ENCODE measurements at places on chromosomes 6 and 20.

GRCh38 chr6:119669221-119669620 lies 319.7 kb upstream of the MAN1A1 start:
- DNase-seq = no peak

DNA sequence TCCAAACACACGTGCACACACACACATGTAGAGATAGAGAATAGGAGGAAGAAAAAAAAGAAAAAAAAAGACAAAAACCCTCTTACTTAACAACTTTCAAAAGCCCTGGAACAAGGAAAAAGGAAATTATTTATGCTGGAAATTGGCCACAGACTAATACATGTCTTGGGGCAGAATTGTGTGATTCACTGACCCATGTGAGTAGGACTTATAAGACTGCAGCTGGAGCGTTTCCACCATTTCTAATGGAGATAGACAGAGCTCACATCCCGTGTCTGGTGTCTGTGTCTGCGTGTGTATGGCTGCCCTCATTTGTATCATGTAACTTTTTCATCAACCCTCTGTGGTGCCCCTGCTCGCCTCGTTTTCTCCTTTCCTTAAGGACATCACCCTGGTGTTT lies 99.8 kb upstream of the PDE10A start:
- DNase-seq = no peak

DNA sequence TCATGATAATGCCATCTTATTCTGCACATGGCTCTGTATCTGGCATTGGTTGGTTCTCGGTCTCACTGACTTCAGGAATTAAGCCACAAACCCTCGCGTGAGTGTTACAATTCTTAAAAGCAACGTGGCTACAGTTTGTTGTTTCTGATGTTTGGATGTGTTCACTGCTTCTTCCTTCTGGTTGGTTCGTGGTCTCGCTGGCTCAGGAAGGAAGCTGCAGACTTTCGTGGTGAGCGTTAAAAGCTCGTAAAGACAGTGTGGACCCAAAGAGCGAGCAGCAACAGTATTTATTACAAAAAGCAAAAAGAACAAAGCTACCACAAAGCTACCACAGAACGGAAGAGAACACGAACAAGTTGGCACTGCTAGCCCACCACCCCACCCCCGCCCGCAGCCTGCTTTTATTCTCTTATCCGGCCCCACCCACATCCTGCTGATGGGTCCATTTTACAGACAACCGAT lies 51.1 kb downstream of the MYLIP start:
- DNase-seq = no peak

DNA sequence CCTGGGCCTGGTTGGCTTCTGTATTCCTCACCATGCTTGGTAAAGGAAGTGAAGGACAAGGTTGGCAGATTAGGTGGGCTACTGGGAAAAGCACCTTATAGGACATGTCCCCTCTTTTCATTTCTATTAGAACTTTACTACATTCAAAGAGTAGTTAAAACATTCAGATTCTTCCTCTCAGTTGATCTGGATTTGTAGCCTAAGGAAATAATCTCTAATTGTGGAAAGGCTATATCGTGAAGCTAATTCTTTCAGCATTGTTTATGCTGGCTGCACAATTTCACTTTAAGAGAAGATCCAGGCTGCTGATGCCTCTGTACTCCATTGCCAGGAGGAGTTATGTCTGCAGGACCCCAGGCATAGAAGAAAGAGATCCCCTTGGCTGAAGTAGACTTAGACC lies 58.8 kb downstream of the ARHGAP40 start:
- DNase-seq = no peak

GRCh38 chr6:55399351-55399750 lies 72.1 kb downstream of the GFRAL start:
- DNase-seq = no peak

DNA sequence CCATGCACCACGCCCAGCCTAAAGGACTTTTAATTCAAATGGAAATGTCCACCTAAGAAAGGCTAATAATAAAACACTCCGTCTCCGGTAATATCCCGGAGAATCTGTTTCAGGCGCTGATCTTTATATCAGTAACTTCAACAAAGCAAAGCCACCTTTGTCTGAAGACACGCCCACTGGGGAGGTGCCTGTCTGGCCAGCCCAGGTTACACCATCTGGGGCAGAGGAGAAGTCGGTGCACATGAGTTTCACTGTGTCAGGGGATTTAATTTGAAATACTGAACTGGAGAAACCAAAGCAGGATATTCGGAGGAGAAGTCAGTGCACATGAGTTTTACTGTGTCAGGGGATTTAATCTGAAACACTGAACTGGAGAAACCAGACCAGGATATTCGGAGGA lies 9.4 kb downstream of the SERPINB6 start:
- no peak for DNase-seq

DNA sequence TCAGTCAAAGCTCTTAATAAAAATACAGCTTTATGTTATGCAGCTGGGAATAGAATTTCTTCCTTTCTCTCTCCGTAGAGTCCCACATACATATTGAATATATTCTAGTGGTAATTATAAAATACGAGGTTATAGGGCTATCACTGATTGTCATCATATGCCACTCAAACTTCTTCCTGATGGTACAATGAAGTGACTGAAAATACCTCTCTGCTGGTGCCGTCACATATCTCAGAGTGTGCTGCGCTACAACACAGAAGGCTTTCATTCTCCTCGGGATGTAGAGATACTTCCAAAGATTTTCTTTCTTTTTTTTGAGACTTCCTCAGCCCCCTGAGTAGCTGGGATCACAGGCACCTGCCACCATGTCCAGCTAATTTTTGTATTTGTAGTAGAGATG lies 249.9 kb downstream of the BTBD9 start:
- DNase-seq = no peak

DNA sequence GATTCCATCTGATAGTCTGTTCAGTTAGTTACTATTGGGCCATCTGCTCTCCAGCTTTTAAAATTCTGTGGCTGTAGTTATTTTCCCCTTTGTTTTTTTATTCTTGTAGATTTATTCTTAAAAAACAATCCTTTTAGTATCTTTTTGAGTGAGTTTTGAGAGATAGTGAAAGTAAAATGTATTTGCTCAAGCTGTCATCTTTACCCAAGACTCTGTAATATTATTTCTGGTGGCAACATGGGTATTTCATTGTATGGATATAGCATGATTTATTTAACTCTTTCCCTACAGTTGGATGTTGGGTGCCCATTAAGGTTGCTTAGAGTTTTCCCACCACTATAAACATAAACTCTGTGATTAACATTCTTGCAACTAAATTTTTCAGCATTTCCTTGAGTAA lies 24.6 kb downstream of the STK4 start:
- no peak for DNase-seq

DNA sequence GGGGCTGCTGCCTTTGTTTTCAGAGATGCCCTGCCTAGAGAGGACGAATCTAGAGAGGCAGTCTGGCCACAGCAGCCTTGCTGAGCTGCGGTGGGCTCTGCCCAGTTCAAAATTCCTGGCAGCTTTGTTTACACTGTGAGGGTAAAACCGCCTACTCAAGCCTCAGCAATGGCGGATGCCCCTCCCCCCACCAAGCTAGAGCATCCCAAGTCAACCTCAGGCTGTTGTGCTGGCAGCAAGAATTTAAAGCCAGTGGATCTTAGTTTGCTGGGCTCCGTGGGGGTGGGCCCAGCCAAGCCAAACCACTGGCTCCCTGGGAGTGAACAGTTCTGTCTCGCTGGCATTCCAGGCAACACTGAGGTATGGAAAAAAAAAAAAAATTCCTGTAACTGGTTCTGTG lies 970.9 kb downstream of the TBC1D32 start:
- no peak for DNase-seq

GRCh38 chr20:48556956-48557355 lies 270.8 kb downstream of the PREX1 start:
- no peak for DNase-seq

- no peak for DNase-seq
Measured at GRCh38 chr6:72219536-72219935, 333.2 kb downstream of the RIMS1 start.

GRCh38 chr6:89350281-89350966 lies 2.1 kb downstream of the UBE2J1 start:
- DNase-seq = no peak

GRCh38 chr6:44512868-44513741 lies 125.6 kb downstream of the CDC5L start:
- DNase-seq = no peak

- peak; percentile 67 for DNase-seq
Measured at GRCh38 chr20:35093267-35093884, 769 bp upstream of the TRPC4AP start.

- DNase-seq = no peak
Measured at GRCh38 chr6:76881414-76881813, 581.9 kb downstream of the HTR1B start.

DNA sequence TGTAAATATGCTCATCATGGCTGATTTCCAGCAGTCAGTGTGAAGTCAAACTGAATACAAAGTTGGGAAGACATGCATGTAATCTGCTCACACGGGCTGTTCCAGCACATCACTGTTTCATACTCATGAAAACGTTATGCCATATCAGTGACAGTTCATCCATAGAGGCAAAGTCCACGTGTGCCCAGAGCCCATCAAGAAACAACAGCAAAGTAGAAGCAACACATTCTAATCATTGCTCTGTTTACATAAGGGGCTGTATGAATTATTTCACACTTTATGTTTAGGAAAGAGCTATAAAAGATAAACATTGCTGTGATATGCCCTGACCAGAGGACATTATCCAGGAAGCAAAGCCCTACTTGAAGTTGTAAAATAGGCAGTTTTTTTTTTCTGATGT lies 157.0 kb upstream of the ENPP5 start:
- no peak for DNase-seq

DNA sequence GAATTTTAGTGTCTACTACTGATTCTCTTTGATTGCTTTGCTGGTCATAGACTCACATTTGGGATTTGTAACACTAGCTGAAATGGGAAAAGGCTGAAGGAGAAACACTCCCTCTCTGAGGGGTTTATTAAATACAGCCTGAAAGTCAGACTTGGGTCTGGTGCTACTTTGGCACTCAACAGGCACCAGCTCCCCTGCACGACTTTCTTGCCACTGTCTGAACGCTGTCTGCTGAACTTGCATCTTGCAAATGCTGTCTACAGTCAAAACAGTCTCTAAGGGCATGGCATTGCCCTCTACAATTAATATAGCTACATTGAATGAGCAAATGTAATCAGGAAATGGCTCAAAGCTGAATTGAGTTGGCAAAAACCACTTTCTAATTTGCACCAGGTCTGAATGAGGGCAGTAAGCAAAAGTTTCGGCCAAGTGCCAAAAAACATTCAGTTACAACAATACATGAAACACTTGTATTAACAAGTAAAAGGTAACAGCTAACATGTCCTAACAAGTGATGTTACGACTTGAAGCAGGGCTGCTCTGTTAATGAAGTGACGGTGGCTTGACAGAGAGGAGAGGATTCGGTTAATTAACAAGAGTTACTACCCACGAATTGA lies 119.5 kb downstream of the FOXC1 start:
- no peak for DNase-seq

DNA sequence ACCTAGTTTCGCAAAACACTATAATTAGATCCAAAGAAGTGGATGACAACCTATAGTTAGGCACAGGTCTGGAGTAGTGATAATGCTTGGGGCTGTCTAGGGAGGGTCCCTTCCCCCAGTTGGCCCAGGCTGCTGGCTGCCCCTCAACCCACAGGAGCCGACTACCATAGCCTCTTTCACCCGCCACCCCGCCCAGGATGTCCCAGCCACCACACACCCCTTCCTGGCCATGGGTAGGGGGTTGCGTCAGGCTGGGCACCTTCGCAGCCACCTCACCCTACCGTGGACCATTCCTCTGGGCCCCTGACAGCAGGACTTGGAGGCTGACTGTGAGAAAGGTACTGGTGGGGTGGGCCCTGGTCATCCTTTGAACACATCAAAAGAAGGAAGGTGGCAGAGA lies 8.5 kb downstream of the TFEB start:
- no peak for DNase-seq

GRCh38 chr20:57948180-57948955 lies 238.6 kb upstream of the PMEPA1 start:
- DNase-seq = no peak

GRCh38 chr20:34131491-34131890 lies 19.4 kb upstream of the EIF2S2 start:
- DNase-seq = no peak

DNA sequence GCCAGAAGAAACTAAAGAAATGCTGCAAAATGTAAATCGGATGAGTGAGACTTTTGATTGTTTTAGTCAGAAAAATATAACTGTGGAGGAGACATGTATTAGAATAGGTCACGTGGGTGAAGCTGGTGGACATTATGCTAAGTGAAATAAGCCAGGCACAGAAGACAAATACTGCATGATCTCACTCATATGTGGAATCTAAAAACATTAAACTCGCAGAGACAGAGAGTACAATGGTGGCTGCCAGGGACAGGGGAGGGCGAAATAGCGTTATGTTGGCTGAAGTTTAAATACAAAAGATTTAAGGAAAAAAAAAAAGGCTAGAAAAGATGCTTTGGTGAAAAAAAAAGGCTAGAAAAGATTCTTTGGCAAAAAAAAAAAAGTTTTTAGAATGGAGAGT lies 63.5 kb upstream of the HDDC2 start:
- DNase-seq = no peak

GRCh38 chr6:31622684-31623091 lies 2.2 kb downstream of the PRRC2A start:
- DNase-seq = no peak

DNA sequence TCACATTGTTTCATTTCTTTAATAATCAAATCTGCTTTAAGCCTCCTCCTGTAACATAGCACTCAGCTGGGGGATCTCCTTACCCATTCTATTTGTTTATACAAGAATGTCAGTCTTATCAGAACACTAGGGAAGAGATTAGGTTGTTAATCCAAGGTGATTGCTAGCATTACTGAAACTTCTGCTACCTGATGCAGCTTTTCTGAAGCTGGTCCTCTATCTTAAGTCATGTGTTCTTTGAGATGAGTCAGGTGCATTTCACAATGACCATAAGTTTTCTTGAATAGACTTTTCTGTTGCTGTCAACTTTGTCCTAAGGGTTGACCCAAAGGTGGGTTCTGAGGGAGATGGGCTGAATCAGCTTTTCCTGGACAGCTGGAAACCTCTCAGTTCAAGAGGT lies 60.7 kb upstream of the SYNCRIP start:
- no peak for DNase-seq

DNA sequence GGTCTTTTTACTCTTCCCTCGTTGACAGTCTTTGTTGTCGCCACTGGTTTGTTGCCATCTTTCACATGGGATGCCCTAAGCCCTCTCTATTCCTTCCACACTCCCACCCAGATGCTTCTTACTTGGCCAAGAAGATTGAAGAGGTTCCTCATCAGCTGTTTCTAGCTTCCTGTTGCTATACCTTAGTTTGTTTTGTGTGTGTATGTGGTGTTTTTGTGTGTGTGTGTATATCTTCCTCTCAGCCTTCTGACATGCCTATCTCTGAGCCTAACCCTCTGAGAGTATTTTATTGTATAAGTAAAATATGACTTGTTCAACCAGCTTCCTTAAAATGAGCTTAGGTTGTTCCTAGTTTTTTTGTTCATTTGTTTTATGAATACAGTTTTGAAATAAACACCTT lies 35.9 kb downstream of the ENPP1 start:
- no peak for DNase-seq

- DNase-seq = no peak
Measured at GRCh38 chr20:37492096-37492625, 28.9 kb upstream of the NNAT start.
